HCT116 (cell line): ENCODE measurements at places on chromosomes 3 and 15.

GRCh38 chr3:33577173-33577572 lies 137.0 kb upstream of the UBP1 start:
- DNase-seq = no peak

DNA sequence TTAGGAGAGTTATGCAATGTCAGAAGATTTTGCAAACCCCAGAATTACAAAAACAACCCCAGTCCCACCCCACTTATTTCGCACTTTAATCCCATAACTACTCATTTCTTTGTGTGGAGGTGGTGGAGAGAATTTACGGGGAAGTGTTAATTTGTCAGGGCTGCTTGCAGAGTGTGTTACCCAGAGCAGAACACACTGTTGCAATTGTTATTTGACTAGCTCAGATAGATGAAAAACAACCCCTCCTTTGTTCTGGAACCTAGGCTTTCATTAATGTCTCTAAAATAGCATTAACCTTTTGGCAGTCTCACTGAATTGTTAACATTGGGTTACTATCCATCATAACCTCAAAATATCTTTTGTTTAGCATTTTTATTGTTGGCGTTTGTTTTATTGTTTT lies 55.8 kb upstream of the MINAR1 start:
- DNase-seq = no peak

- no peak for DNase-seq
These were observed 14.7 kb downstream of the IQSEC1 start for GRCh38 chr3:13058346-13059120.

DNA sequence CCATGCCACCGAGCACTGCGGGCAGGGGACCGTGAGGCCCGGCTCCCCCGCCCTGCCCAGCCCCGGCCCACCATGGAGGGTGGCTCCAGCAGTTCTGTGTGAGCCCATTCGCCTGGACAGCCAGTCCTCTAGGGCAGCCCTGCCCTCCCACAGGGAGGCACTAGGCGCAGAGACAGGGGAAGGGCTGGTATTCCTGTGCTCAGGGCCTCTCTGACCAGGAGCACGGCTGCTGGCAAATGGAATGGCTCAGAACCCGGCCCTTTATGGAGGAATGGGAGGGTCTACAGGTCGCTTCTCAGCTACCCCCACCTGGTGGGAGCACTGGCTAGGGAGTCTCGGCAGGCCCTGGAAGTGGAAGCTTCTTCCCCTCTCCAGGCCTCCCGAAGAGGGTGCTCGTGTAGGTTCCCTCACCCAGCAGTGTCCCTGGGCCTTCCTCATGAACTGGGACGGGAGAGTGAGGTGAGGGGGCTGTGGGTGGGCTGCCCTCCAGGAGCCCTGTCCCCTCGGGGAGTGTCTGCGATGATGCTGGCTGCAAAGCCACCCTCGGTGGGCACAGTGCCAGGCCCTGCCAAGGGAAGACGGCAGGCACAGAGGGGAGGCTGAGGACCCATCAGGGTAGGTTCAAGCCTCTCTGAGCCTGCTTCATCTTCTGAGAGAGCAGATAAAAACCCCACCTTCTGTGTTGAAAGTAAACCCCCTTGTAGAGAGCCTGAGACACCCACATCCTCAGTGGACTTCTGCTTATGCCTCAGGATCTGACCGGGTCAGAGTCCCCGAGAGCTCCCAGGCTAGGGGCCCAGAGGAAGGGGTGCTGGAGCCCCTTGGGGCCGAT lies 1.5 kb downstream of the MELTF start:
- no peak for DNase-seq

- no peak for DNase-seq
These were observed 152.7 kb downstream of the CHSY1 start for GRCh38 chr15:101099183-101099582.

DNA sequence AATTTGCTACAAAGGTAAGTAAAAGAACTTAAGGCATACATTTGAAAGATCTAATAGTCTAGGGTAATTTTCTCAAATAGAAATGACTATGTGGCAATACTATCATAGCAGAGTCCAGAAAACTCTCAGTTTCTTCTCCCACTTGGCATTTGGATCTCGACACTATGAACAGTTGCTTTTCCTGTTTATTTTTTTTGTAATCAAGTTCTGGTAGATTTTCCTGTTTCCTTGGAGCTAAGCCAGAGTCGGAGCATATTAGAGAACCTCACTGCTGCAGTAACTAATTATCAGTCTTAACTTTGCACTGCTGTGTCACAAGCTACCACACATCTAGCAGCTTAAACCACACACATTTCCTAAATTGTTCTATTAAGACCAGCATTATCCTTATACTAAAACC lies 44.9 kb upstream of the ZNF385D start:
- no peak for DNase-seq

DNA sequence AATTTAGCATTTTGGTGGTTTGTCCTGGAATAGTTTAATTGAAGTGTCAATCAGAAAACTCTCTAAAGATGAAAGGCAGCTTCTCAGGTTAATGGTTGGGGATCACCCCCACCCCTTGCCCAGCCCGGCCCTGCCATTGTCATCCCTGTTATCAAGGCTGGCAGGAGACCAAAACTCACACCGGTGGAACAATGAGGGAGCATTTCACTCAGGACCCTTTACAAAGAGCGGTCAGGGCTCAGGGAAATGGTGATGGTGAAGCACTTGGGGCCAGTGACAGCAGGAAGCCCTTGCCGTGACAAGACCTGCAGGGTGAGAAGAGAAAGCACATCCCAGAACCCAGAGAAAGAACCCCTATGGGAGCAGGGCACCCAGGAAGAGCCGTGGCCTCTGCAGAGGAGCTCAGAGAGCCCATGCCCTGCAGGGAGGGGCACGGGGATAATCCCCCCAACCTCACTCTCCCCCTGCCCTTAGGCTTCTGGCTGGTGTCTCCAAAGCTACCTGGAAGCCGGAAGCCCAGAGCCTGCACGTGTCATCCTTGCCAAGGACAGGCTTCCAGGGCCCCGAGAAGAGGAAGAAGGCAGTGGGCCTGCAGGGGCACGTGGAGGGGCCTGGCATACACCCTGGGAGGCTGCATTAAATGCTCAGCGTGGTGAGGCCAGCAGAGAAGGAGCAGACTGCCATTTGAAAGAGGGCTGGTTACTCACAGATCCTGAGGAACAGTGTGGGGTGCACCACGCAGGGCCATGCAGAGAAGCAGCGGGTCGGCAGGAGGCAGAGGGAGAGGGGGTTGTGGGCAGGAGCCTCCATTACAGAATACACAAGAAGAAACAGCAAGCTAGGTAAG lies 80.6 kb upstream of the PRR20G start:
- DNase-seq = no peak

GRCh38 chr3:107983247-107983646 lies 107.6 kb downstream of the CD47 start:
- no peak for DNase-seq

GRCh38 chr3:124707656-124708062 lies 22.6 kb upstream of the UMPS start:
- DNase-seq = no peak

- DNase-seq = no peak
These were observed 82.0 kb downstream of the USF3 start for GRCh38 chr3:113614402-113614801.

- DNase-seq = no peak
These were observed 53.1 kb downstream of the DNASE1L3 start for GRCh38 chr3:58157700-58158099.

DNA sequence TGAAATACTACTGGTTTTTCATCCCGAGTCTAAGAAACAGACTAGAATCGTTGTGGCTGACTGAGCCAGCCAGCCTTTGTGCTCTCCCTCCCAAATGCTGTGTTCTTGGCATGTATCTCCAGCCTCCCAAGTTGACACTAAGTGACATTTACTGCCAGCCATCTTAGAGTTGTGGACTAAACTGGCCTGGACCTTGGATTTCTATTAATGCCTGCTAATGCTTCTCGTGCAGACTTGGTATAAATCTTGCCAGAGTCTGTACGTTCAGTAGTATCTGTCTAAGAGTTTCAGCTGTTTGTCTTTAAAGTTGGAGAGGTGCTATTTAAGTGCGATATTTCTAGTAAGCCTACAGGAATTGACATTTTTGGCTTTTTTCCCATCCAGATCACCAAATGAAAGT lies 166.6 kb upstream of the BHLHE40 start:
- DNase-seq = no peak

- no peak for DNase-seq
These were observed 124.1 kb upstream of the RASGRP1 start for GRCh38 chr15:38688761-38689160.

- no peak for DNase-seq
These were observed 666 bp upstream of the FAM219B start for GRCh38 chr15:74907163-74907870.

DNA sequence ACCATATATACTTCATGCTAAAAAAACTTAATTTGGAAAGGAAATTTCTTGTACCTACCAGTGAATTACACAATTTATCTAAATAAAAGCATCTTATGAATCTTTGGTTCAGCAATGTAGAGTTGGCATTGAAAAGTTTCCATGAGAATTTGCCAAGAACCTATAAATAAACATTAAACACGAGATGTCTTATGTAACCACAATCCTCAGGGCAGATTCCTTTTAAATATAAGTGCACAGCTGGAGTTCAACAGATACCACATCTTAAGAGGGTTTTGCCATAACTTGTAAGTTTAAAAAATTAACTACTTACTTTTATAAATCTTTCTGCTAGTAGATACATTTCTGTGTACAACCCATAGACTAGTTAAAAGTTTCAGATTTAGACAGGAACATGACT lies 499.3 kb upstream of the ARRDC4 start:
- no peak for DNase-seq

DNA sequence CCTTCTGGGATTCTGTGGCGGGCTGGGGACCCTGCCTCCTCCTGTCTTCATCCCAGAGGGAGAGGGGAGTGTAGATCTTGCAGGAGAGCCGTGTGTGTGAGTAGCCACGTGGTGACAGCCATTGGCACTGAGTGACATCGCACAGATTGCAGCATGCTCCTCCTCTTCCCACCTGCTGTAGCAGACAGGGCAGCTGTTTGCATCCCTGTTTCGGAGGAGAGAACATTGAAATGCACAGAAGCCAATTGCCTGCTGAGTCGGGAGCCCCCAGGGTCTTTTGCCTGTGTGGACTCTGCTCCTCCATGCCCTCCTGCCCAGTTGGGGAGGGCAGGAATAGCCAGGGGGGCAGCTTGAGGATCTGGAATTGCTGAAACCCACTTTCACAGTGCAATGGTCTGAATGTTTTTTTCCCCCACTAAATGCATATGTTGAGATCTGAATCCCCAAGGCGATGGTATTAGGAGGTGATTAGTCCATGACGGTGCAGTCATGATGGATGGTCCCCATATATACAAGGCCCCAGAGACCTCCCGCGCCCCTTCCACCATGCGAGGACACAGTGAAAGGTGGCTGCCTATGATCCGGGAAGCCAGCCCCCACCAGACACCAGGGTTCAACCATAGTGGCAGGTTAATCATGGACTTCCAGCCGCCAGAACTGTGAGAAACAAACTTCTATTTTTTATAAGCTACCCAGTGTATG lies 66.8 kb downstream of the CHRNA7 start:
- DNase-seq = no peak

DNA sequence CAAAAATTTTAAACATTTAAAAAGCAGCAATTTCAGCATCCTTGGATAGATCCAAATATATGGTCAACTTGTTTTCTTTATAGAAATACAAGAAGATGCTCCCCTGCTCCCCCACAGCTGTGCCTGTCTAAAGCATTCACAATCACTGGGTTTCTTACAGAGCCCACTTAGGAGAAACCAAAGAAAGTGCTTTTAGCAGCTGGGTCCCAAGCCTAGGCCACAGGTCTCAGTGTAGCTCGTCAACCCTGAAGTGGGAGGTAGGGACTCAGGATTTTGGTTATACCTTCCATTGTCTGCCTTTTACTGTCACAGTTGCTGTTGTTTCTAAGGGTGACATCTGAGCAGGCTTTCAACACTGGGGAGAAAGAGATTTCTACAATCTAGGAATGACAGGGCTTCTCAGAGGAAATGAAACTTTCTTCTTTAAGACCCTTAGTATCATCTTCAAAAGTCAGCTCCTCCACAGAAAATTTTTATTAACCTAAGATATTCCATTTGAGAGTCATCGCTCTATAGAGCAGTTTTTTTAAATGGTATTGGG lies 199.3 kb upstream of the CMC1 start:
- DNase-seq = no peak

- DNase-seq = no peak
These were observed 3.1 kb upstream of the LPCAT4 start for GRCh38 chr15:34370129-34370528.

- DNase-seq = no peak
These were observed 1.8 kb downstream of the IGDCC4 start for GRCh38 chr15:65420975-65421359.

- no peak for DNase-seq
These were observed 570.1 kb upstream of the CBLB start for GRCh38 chr3:106438887-106439286.

DNA sequence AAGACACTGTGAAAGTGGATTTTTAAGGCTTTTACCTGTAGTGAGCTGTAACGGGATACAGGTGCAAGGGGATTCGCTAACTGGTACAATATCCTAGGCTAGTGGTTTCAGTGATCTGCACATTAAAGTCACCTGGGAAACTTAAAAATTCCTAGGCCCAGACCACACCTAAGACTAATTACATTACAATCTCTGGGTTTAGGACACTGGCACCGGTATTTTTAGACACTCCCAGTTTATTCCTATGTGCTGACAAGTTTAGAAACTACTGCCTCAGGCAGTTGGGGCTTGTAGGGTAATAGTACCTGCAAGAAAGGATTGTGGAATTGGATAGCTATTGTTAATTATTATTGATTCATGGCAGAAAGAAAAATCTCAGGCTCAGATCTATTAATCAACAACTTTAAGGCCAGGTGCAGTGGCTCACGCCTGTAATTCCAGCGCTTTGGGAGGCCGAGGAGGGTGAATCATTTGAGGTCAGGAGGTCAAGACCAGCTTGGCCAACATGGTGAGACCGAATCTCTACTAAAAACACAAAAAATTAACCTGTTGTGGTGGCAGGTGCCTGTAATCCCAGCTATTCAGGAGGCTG lies 50.4 kb upstream of the CASR start:
- no peak for DNase-seq

DNA sequence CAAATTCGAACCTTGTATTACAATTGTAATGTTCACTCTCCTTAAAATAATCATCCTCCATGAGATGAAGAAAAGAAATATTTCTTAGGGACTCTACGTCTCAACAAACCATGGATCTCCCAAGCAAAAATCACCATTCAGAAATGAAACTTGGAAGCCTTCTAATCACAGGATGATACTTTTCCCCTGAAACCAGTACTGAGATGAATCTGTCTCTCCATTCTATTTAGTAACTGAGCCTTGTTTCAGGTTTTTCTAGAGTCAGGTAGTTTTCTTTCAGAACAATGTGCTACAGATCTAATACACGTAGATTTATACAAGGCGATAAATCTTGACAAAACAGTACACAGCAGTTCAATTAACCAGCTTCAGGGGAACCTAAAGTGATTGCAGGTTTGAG lies 660.1 kb upstream of the CBLB start:
- no peak for DNase-seq

DNA sequence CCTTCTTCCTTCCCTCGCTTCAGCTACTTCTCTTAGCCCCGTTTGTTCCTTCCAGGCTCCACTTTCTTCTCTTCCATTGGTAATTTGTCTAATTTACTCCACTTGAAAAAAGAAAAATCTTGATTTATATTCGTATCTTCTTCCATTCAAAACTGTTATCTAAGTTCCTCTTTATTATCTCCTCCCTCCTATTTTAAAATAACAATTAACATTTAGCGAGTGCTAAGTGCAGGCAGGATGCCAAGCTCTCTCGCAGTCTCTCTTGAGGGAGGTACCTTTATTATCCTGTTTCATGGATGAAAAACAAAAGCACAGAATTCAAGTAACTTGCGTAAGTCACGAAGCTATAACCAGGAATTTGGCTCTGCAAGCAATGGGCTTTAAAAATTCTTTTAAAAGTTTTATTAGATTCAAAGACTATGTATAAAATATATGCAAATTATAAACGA lies 418.9 kb upstream of the NAALADL2 start:
- no peak for DNase-seq
